GM23338 (cell line): ENCODE measurements at places on chromosomes 13 and 19.
A peak's percentile ranks its signal among the peaks of the same experiment; 100 is the strongest.

- no peak for DNase-seq
Observed at GRCh38 chr19:49613374-49613773, 22.4 kb downstream of the PRR12 start.

GRCh38 chr13:48562296-48563066 is 29.6 kb upstream of the RCBTB2 start:
- DNase-seq: no peak

GRCh38 chr13:59494560-59494970 is 669.2 kb downstream of the DIAPH3 start:
- no peak for DNase-seq

DNA sequence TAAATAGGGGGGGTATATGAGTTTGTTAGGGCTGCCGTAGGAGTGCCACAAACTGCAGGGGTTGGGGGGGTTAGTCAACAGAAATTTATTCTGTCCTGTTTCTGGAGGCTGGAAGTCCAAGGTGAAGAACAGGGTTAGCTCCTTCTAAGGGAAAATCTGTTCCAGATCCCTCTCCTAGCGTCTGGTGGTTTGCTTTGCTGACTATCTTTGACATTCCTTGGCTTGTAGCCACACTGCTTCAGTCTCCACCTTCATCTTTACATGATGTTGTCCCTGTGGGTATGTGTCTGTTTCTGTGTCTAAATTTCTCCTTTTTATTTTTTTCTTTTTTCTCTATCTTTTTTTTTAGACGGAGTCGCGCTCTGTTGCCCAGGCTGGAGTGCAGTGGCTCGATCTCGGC is 8.1 kb upstream of the ICAM1 start:
- no peak for DNase-seq

DNA sequence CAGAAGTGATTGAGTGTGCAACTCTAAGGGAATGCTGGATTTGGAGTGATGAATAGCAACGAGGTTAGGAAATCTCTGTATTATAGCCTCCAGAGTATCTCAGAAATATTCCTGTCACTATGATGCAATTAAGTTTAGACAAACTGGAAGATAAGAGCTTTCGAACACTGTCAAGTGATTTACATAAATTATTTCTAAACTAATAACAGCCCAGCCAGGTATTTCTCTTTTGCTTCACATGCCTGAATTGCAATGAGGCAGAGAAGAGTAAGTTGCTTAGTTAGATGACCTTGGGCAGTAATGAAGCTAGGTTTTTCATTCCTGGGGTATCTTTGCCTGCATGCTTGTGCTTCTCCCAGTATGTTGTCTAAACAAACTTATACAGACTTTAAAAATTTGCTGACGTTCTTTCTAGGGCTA is 134.5 kb downstream of the LMO7 start:
- DNase-seq: no peak

DNA sequence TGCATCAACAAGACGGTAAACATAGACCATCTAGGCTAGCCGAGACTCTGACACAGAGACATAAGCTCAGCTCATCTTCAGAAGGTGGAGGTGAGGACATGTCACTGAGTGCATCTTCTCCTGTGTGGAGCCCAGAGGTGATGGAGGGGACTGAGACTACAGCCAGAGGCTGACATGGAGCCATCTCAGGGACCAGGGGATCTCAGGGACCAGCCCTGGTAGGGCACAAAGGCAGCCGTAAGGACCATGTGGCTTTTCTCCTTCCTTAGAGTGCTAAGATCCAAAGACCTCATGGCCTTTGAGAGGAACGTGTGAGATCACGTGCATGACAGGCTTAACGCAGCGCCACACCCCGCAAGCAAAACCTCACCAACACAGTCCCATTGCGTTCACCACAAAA is 126.9 kb downstream of the RAB20 start:
- no peak for DNase-seq

DNA sequence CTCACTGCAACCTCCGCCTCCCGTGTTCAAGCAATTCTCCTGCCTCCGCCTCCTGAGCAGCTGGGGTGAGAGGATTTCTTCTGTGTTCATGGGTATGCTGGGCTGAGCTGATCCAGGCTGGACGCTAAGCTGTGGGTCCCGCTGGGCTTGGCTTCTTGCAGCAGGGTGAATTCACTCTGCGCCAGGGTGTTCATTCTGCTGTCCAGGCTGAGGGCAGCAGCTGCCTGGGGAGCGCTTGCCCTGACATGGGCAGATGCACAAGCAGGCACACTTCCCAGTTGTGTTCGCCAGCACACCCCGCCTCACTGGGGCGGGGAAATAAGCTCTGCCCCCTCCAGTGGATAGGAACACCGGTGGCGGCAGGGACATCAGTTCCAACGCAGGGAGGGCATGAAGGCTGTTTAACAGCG is 7.3 kb upstream of the INAFM1 start:
- no peak for DNase-seq

GRCh38 chr13:100602493-100603111 is 14.0 kb upstream of the GGACT start:
- DNase-seq: no peak

DNA sequence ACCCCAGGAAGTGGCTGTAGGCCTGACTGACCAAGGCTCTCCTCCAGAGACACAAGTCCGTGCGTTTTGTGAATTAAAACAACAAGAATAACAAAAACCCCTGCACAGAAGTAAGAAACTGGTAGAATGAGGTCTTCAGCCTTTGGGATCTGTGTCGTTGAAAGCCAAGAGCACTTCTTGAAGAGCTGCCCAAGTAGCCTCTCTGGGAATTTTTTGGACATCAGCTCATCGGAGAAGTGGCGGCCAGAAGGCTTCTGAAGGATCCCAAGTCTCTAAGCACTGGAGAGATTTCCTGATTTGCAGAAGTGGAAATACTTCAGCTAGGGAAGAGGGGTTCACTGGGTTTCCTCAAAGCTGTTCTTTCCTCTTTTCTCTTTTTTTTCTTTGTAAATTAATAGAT is 100.4 kb upstream of the ZNF536 start:
- DNase-seq: no peak

GRCh38 chr19:43748685-43749084 is 6.1 kb downstream of the SMG9 start:
- no peak for DNase-seq

DNA sequence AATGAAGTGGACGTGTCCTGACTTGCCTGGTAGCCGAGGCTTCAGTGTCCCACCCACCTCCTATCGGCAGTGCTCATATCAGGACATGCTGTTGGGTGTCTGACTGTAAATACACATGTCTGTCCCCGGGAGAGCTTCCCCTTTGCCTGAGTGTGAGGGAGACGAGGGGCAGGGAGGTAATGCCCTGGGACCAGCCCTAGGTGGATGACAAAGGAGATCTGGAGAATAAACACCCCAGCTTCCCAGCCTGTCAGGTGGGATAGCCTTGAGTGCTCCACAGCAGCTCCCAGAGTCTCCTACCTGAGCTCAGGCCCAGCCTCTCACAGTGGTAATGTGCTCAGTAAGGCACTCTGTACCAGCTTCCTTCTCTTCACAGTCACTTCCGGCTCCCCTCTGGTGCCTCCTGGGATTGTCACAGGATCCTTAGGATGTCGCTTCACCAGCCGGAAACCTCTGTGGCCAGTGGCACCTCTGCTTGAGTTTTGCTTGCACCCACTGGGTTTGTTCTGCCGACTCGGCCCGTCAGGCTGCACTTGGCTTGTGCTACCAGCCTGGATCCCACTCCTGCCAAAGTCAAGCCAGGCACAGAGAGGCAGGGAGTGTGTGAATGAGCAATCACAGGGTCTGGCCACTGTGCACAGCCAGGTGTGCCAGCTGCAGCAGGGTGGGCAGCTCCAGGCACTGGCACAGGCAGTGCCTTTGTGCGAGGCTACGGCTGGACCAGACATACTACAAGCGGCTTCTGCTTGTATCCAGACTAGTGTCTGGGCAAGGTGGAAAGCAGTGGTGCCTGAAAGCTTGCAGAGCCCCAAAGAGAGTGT is 54.4 kb upstream of the RGCC start:
- peak; percentile 56 for DNase-seq

GRCh38 chr19:49098795-49099194 is 13.5 kb downstream of the SNRNP70 start:
- no peak for DNase-seq

GRCh38 chr13:94946039-94946438 is 233.7 kb upstream of the SOX21 start:
- DNase-seq: no peak

GRCh38 chr13:110490009-110490770 is 71.3 kb downstream of the RAB20 start:
- DNase-seq: no peak

- peak; percentile 100 for DNase-seq
Observed at GRCh38 chr19:17539238-17540117, 16.0 kb upstream of the COLGALT1 start.

- no peak for DNase-seq
Observed at GRCh38 chr19:1471515-1472160, 7.4 kb downstream of the C19orf25 start.

DNA sequence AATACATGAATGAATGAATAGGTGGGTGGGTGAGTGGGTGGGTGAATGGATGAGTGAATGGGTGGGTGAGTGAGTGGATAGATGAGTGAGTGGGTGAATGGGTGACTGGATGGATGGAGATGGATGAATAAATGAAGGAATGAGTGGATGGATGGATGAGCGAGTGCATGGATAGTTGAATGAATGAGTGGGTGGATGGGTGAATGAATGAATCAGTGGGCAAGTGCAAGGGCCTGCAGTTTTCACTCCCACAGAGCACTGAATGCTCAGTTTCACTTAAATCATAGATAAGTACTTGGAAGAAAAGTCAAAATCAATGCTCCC is 12.4 kb downstream of the GAS6 start:
- no peak for DNase-seq

DNA sequence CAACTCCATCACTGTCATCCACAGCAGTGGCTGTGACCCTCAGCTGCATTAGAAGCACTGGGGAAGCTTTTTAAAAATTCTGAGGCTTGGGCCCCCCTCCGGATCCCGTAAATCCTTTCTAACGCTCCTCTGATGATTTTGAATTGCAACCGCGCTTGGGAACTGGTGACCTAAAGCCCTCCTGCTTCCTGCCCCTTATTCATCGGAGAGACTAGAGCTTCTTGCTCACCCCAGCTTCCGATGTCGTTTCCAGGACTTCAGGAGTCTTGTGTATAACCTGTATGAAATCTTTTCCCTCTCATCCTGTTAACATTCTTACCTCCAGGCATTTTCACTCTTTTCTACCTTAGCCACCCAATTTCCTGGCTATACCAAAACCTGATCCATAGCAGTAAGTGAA is 14.8 kb downstream of the ZAR1L start:
- DNase-seq: no peak

GRCh38 chr19:11560404-11561051 is 1.5 kb upstream of the ELOF1 start:
- DNase-seq: peak; percentile 95

- DNase-seq: peak; percentile 78
Observed at GRCh38 chr19:37988758-37989635, 82.0 kb downstream of the SIPA1L3 start.

- DNase-seq: no peak
Observed at GRCh38 chr13:45332036-45332830, 8.8 kb downstream of the TPT1 start.

- DNase-seq: no peak
Observed at GRCh38 chr19:41307954-41308449, 2.0 kb upstream of the CCDC97 start.

DNA sequence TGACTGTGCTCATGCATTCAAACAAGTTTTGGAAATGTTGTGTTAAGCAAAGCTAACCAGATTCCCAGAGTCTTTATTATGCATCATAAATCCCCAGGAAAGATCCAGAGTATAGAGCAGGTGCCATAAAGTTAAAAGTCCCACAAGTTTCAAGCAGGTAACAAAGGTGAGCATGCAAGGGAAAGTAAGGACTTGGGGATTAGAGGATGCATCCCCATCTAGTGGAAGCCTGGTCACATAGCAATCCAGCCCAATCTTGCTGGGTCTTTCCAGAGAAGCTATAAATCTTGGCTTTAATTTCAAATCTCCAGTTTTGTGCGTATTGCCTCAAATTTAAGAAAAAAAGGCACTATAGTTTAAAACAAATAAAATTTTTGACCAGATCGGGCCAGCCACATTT is 72.7 kb downstream of the ZNF254 start:
- peak; percentile 58 for DNase-seq

GRCh38 chr19:17137417-17137816 is 61.8 kb downstream of the MYO9B start:
- no peak for DNase-seq

GRCh38 chr19:32581705-32582179 is 752 bp downstream of the PDCD5 start:
- DNase-seq: peak; percentile 53

DNA sequence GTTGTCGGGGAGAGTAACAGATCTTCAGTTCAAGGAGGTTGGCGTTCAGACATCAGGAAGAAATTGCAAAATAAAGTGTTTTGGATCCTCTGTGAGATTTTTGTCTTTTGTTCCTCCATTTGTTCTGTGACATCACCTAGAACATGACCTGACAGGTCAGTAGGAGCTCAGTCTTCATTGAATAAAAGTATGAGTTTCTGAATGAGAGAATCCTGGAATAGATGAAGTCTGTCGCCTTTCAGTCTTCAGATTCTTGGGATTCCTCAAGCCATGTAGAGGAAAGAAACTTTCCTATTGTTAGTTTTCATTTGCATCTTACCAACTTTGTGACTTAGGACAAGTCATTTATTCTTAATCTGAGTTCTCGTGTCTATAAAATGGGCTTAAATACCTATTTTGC is 14.4 kb downstream of the ARHGAP35 start:
- peak; percentile 79 for DNase-seq

- no peak for DNase-seq
Observed at GRCh38 chr19:30593356-30593755, 221.2 kb downstream of the ZNF536 start.

GRCh38 chr13:26882731-26883130 is 122.1 kb upstream of the GPR12 start:
- DNase-seq: no peak

DNA sequence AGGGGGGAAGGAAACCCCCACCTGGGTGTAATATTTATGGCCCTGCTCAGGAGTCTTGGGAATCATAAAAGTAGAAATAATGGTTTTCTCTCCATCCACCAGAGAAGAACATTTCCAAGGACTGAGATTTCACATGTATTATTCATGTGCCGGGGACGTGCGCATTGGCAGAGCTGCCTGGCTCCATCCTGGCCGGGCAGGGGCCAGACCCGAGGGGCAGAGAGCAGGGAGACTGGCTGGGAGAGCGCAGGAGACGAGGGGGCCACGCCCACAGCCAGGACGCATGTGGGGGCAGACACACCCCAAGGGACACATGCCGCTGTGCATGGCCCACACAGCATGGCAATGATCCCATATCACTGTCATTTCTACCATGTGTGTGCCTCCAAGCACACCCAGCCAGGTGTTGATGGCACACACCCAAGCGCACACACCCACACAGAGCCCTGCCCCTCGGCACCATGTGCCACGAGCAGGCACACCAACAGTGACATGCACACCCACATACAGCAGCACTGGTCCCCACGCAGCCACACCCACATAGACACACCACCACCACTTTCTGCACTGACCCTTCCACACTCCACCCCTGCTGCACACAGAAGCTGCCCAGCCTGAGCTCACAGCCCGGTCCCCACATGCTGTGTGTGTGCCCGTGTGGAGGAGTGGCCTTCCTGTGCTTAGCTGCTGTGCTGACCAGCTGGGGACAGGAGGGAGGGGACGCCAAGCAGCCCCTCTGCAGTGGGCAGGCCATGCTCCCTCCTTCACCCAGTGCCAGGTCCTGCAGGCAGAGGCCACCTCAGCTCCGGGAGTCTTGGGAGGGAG is 39.3 kb downstream of the CEBPG start:
- DNase-seq: no peak
